A549 (cell line): ENCODE measurements at places on chromosomes 16 and 17. TPM values are rescaled to one million over a fixed set of nuclear protein-coding genes. Genes with fewer than 3 reads are reported as not detected.

The SPATA20 gene
- 96.1 to 123 TPM (median 110 TPM) in 3 replicates for polyA plus RNA-seq

The C16orf86 gene
- 0.05 to 0.21 TPM (median 0.06 TPM) in 3 replicates for polyA plus RNA-seq

The HBA1 gene
- polyA plus RNA-seq, result 0.51 to 1.3 TPM (median 0.58 TPM) in 3 replicates

The CEP131 gene
- 10.3 to 11.5 TPM (median 10.5 TPM) in 3 replicates for polyA plus RNA-seq

The STAC2 gene
- polyA plus RNA-seq, result 0.16 to 0.29 TPM (median 0.26 TPM) in 3 replicates

The UTS2R gene
- not detected in 3 replicates for polyA plus RNA-seq

The MT3 gene
- polyA plus RNA-seq, result 0.21 TPM in 1 of 3 replicates, not detected in the others

The MEOX1 gene
- not detected in 3 replicates for polyA plus RNA-seq

The KRTAP4-5 gene
- polyA plus RNA-seq, result not detected in 3 replicates

The PRKCB gene
- polyA plus RNA-seq, result 0.01 to 0.13 TPM (median 0.09 TPM) in 3 replicates

The FAM83G gene
- 19.8 to 22.0 TPM (median 20.5 TPM) in 3 replicates for polyA plus RNA-seq

The CACNA1H gene
- polyA plus RNA-seq, result 11.7 to 15.8 TPM (median 14.1 TPM) in 3 replicates

The TBC1D3I gene
- 0.16 to 0.44 TPM (median 0.23 TPM) in 3 replicates for polyA plus RNA-seq

The SLC2A4 gene
- polyA plus RNA-seq, result 0.17 to 0.18 TPM (median 0.17 TPM) in 3 replicates

The WNK4 gene
- polyA plus RNA-seq, result 1.3 to 1.5 TPM (median 1.5 TPM) in 3 replicates

The HSD17B2 gene
- polyA plus RNA-seq, result not detected in 3 replicates

The G6PC1 gene
- not detected in 3 replicates for polyA plus RNA-seq

The MGAT5B gene
- 16.2 to 22.8 TPM (median 21.7 TPM) in 3 replicates for polyA plus RNA-seq

The HSF5 gene
- polyA plus RNA-seq, result not detected in 3 replicates

The DNASE1L2 gene
- polyA plus RNA-seq, result 0.88 to 1.5 TPM (median 1.2 TPM) in 3 replicates

The CA5A gene
- not detected in 3 replicates for polyA plus RNA-seq

The TBC1D3 gene
- polyA plus RNA-seq, result not detected in 3 replicates

The C1QTNF8 gene
- polyA plus RNA-seq, result not detected in 3 replicates

The VMP1 gene
- polyA plus RNA-seq, result 354 to 422 TPM (median 395 TPM) in 3 replicates

The NDE1 gene
- polyA plus RNA-seq, result 25.8 to 27.6 TPM (median 26.4 TPM) in 3 replicates

The ACAP1 gene
- 1.3 to 2.1 TPM (median 1.4 TPM) in 3 replicates for polyA plus RNA-seq

The TMEM114 gene
- not detected in 3 replicates for polyA plus RNA-seq

The PIMREG gene
- 26.8 to 28.9 TPM (median 27.0 TPM) in 3 replicates for polyA plus RNA-seq

The KATNB1 gene
- polyA plus RNA-seq, result 18.1 to 21.0 TPM (median 19.1 TPM) in 3 replicates

The PFAS gene
- polyA plus RNA-seq, result 58.2 to 60.1 TPM (median 59.2 TPM) in 3 replicates

The PHLPP2 gene
- polyA plus RNA-seq, result 7.9 to 8.2 TPM (median 8.0 TPM) in 3 replicates

The TGFB1I1 gene
- 68.7 to 81.0 TPM (median 75.1 TPM) in 3 replicates for polyA plus RNA-seq
